Posterior vena cava (tissue), 2 donors: ENCODE measurements at places on chromosomes 4 and X.

GRCh38 chr4:140315970-140316369, 57.5 kb upstream of the SCOC start:
- DNase-seq, result no peak

- no peak for DNase-seq
These were observed 22.7 kb upstream of the SPACA5B start for GRCh38 chrX:48107717-48108116.

DNA sequence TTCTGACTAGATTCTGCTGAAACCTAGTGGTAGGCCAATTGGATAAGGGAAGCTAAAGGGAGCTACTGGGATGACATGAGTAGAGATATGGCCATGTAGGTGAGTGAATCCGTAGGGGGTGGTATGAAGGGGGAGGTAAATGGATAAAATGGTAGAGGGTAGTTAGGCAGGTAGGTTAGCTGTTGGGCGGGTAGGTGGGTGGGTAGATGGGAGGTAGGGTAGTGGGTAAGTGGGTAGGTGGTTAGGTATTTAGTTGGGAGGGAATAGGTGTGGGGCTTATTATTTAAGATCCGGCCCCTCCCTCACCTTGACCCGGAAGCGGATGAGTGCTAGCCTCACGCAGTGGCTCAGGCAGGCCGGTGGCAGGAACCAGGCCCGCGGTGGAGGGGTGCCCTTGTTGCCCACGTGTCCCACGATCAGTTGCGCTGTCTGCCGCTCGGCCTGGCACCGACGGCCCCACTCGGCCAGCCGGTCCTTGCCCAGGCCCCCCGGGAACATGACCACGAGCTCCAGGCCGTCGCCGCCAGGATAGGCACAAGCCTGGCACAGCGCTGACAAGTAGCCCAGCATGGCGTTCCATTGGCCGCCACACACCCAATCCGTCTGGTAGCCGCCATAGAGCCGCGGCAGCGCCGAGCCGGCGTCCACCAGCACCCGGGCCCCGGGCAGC, 725 bp downstream of the FAM120C start:
- DNase-seq, result peak; percentile 89

DNA sequence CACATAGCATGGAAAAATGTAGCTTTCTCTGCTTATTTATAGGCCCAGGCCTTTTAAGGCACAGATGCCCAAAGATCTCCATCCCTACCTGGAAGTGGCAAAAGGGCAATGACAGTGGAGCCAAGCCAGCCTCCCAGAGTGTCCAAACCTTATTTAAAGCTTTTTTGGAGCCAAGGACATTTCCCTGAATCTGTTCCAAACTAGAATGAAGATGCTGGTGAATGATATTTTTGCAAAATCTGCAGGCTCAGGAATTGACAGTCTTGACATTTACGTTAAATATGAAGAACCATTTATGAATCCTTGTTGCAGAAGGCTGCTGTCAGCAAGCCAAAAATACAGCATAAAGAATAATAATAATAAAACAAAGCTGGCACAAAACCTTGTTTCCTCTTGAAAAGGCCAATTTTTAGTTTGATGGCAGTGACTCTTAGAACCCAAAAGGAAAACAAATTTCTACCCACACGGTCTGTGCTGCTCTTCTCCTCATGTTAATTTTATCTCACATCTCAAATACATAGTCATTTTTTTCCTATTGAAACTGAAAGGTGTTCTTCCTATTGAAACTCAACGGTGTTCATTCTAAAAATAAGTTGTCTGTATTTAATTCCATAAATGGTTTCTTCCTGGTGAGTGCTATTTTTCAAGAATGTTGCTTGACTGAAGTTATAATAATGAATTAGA, 206.3 kb upstream of the TBL1X start:
- DNase-seq, result no peak

GRCh38 chr4:111027526-111027925, 404.6 kb upstream of the PITX2 start:
- DNase-seq, result no peak

GRCh38 chr4:46274717-46275116, 115.2 kb downstream of the GABRA2 start:
- no peak for DNase-seq
